Activated CD4-positive, alpha-beta T cell treated with anti-CD3 and anti-CD28 coated beads for 4 hours (primary cell): ENCODE measurements at places on chromosomes 3 and 15.

- DNase-seq: peak; percentile 81
These were observed 7.8 kb upstream of the RAD18 start for GRCh38 chr3:8970971-8971589.

DNA sequence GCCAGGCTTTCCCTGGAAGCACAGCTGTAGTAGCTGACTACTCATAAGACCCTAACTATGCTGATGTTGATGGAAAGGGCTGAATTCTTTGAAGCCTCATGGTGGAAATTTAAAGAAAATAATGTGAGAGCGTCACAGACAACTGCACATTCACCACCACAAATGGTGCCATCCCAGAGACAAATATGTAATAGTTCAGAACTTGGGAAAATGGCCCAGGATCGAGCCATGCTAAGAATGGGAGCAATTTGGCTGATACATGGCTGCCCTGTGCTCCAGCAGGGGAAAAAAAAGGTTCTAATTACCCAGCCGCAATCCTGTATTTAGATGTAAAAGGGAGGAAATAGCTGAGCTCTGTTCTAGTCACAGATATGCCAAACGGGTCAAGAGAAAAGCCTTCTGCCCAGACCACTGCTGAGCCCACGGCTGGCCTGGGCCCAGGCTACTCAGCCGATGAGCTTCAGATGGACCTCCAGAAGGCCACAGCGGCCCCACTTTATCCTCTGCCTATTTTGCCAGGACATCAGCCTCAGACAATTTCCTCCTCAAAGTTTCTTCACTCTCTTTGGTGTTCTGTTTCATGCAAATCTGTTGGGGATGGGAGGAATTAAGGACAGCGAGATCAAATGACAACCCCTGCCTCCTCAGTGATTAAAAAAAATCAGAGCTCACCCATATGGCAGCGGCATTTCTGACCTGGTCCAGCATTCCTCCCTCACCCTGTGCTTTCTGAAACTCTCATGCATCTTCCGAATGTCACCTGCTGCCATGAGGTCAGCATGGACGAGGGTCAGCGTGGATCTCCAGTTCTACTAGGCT lies 54.5 kb upstream of the MEX3B start:
- no peak for DNase-seq

DNA sequence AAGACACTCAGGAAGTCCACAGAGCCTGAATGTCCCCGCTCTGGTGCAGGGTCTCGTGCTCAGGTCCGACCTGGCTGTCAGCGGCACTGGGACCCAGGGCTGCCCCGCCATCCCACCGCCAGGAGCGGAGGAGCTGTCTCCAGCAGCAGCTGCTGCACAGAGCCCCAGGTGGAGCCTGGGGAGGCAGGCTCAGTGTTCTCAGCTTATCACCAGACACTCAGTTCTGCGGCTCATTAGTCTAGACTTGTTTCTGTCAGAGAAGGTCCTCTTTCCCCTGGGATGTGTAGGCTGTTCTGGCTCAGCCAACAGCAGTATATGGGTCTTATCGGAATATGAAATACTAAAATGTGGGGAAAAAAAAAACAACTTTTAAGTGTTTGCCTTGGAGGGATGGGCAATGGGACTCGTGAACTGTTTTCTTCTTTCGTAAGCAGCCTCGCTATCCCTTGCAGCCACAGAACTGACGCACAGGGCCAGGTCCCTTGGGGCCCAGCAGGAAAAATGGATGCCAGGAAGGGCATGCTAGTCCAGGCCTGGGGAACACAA lies 75.9 kb downstream of the KLF13 start:
- DNase-seq: no peak

GRCh38 chr3:25424614-25425013 lies 3.4 kb upstream of the RARB start:
- no peak for DNase-seq

GRCh38 chr15:41932511-41933289 lies 38.8 kb upstream of the SPTBN5 start:
- DNase-seq: no peak

DNA sequence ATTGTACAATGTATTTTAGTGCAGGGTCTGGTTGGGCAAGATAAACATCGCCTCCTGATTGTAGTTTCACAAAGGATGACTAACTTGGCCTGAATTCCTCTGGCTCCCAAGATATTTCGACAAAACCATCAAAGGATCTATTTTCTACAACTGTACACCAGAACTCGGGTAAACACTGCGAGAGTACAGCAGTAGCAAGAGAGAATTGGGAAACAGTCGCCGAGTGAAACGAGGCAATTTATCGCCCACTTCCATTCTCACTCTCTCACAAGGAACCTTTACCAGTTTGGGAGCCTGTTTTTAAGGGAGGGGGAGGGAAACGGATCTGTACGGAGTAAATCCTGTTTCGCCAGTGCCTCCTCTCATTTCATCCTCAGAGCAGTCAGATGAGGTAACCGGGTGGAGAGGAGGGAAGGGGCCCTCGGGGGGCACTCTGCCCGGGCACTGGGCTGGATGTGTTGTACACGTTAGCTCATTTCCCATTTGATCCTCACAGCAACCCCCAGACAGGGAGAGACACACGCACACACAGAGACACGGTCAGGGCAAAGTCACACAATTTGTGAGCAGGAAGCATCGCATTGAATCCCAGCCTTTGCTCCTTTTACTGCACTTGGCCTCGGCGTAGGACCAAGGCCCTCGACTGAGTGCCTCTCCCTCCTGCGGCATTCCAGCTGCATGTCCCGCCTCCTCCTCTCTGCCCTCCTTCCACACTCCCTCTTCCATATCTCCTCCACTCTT lies 120.1 kb downstream of the LIPC start:
- no peak for DNase-seq

DNA sequence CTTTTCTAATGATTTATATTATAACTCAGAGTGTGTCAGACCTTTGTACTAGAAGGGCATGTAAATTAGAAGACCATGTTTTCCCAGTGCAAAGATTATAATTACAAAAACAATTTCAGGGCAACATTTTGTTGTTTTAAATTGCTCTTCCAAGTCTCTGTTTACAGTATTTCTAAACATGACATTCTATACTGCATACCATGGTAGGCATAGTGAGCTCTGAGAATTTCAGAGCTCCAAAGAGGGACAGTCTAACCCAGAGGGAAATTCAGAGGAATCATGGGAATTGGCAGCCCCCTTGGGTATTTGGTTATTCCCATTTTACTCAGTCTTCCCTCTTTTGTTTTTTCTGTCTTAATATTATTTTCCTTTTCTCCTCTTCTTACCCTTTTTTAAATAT lies 361.5 kb upstream of the SEMA6D start:
- DNase-seq: no peak

- DNase-seq: no peak
These were observed 49.8 kb downstream of the GASK1A start for GRCh38 chr3:43028678-43029490.

DNA sequence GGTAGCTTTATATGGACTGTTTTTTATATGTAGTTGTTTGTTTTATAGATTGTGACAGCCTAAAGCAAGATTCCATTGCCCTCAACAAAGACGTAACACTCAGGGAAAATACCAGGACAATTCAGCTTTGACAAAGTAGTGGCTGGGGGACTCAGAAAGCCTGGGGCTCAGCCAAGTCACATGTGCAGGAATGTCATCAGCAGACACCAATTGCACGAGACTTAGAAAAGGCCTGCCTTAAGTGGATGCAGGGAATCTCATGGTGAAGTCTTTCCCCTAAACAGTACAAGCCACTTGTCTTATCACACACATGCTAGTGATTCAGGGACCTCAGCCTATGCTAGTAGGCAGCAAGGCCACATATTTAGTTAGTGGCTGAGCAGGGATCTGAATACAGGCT lies 381.8 kb upstream of the THBS1 start:
- no peak for DNase-seq

DNA sequence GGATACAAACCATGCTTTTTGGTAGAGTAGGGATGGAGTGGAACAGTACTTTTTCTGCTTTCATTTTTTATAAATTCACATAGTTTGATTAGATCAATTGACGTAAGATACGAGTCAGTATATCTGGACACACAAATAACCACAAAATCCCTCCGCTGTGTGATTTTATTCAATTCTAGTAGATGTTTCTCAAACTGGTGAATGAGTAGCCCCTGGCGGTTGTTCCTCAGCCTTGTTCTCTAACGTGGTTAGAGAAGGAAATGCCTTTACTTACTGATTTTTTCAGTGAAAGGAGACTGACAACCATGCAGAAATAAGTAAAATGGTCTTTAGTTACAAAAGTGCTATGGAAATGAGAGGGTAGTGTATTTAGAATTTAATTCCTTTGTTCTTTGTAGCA lies 161.0 kb downstream of the TCF12 start:
- no peak for DNase-seq

- peak; percentile 5 for DNase-seq
These were observed 47.0 kb downstream of the ZBTB20 start for GRCh38 chr3:115099986-115100571.

DNA sequence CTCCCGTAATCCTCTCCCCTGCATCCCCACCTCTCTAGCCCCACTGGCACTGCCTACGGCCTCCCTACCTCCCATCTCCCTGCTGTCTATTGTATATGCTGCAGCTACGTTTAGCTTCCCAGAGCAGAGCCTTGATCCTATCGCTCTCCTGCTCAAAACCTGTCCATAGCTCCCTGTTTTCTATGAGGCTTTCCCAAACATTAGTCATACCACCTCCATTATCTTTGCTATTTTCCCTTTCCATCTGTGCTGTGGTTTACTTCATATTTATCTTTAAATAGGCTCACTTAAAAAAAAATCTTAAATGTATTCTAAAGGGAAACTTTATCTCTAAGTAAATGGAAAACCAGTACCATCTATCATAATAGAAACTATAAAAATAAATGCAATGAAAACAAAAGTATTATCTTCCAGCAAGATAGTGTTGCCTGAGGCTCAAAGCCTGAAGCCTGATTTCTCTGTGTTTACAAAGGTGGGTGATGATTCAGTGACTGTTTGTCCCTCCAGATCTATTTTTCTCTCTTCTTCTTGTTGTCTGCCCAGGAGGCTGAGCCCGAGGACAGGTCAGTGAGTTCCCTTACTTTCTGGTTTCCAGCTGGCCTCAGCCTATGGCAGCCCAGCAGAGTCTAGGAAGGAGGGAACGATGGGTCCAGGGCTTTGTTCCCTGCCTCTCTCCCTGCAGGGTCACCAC lies 397.1 kb upstream of the CFAP20DC start:
- DNase-seq: no peak

DNA sequence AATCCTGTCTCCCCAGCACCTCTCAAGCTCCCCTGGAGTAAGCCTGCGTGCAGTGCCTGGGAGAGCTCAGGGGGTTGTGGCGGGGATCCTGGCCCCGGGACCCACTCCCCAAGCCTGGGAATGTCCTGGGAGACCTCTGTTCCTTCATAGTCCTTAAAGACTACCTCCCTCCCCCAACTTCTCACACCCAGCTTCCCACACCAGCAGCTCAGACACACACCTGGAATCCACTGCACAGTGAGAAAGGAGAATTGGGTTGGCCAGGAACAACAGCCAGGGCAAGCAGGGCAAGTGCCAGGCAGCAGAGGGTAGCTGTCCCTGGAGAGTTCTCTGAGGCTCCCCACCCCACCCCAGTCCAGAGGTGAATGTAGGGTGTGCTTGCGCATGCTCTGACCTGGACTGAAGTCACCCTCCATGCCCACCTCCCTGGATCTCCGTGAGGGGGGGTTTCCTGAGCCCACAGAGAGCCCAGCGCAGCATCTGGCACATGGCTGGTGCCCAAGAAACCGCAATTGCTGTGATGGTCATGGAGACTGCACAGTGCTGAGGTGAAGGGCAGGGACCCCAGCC lies 22.2 kb downstream of the PSTPIP1 start:
- no peak for DNase-seq

GRCh38 chr3:50639055-50639494 lies 22.1 kb downstream of the MAPKAPK3 start:
- no peak for DNase-seq

- no peak for DNase-seq
These were observed 17.7 kb upstream of the SLC6A1 start for GRCh38 chr3:10974746-10975375.

GRCh38 chr15:48622237-48622636 lies 23.3 kb downstream of the FBN1 start:
- no peak for DNase-seq

GRCh38 chr3:76129441-76129840 lies 344.1 kb upstream of the ZNF717 start:
- DNase-seq: no peak

DNA sequence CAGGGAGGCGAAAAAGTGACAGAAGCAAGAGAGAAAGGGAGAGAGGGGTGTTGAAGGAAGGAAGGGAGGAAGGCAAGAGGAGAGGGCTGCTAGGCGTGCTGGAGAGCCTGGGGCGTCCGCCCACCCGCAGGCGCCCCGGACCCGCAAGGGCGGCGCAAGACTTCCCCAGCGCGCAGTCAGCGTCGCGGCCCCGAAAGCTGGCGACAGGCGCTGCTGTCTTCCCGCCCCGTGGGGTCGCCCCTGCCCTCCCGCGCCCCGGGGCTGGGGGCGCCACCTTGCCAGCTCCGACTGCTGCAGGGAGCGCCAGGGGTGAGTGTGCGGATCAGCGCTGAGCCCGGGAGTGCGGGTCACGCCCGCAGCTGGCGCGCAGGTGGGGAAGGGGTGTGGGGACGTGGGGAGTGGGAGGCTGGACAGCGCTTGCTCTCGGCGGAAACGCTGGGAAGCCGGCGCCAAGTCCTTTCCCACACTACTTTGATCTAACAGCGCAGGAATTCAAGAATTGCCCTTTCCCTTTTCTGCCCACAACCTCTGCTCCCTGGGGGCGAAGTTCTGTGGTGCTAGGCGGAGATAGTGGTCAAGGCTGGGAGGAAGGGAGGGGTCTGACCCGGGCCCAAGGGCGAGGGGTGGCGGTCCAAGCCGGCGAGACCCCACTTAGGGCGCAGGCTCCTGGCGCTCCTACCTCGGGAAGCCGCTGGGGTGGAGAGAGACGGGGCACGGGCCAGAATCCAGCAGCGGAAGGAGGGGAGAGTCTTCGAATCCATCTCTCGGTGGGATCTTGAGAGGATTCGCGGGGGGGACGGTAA lies 266.1 kb downstream of the CGGBP1 start:
- DNase-seq: no peak

- peak; percentile 49 for DNase-seq
These were observed 8.6 kb downstream of the FBXL22 start for GRCh38 chr15:63605816-63606215.

GRCh38 chr15:61750271-61751084 lies 309.8 kb downstream of the VPS13C start:
- DNase-seq: no peak
